ENCODE measurements at places on chromosomes 3 and 15. TPM values are rescaled to one million over a fixed set of nuclear protein-coding genes. Genes with fewer than 3 reads are reported as not detected.

DNA sequence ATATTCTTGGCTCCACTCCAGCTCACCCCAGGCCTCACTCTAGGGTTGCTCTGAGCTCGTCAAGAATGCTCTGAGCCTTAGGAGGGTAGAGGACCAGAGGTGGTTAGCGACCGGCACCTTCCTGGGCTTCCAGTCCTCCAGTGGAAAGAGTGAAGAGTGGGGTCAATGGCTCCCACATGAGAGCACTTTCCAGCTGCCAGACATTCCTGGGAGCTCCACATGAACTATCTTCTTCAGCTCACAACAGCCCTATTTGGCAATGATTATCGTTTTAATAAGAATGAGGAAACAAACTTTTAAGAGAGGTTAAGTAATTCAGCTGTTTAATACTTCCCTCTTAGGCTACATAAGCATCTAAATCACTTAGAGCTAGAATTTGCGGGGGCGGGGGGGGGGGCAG lies 139.3 kb downstream of the STT3B start:
- no peak for DNase-seq

GRCh38 chr15:25930931-25931330 lies 67.8 kb upstream of the ATP10A start:
- DNase-seq: no peak

DNA sequence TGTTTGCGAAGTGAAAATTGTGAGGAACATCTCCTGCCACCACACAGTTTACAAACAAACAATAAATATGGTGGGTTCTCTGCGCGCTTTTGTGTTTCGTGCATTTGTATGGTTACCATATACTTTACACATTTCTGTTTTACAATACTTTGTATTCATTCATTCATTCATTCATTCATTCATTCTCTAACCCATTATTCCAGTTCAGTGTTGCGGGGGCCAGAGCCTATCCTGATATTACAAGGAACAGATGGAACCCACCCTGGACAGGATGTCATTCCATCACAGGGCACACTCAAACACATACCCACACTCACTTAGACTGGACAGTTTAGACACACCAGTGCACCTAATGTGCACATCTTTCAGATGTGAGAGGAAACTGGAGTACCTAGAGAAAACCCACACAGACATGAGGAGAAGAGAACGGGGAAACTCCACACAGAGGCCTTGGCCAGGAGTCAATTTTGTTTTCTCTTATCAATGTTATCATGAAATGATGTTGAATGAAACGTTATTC lies 160.5 kb downstream of the FNDC3B start:
- DNase-seq: no peak

Gene GPR27
- total RNA-seq: not detected

- no peak for DNase-seq
These were observed 184.9 kb downstream of the SV2B start for GRCh38 chr15:91284758-91285466.

GRCh38 chr3:126261037-126261436 lies 80.7 kb upstream of the ALDH1L1 start:
- DNase-seq: no peak

GRCh38 chr3:141538568-141539240 lies 51.9 kb downstream of the RASA2 start:
- DNase-seq: no peak

GRCh38 chr15:38061856-38062649 lies 127.6 kb downstream of the TMCO5A start:
- DNase-seq: no peak

GRCh38 chr3:194933465-194933864 lies 247.8 kb downstream of the FAM43A start:
- no peak for DNase-seq

DNA sequence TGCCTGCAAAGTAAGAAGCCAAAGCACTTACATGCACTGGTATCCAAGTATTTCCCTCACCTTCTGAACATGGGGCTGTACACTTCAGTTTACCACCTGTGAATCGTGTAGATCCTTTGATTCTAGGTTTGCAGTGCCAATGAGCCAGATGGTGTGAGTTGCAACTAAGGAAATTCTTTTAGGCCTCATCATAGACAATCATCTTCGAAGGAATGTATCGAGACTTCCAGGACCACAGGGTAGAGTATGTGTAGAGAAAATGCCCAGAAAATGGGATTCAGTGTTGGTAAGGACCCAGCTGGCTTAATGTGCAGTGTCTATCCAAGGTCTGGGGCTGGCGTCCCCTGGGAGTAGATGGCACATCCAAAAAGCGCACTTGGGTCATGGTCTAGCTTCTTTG lies 323.2 kb upstream of the TPM1 start:
- no peak for DNase-seq

Gene KLHL6
- 41.5 TPM for total RNA-seq

Gene SPINT1
- total RNA-seq: 8.9 TPM

Gene NDN
- 0.39 TPM for total RNA-seq

DNA sequence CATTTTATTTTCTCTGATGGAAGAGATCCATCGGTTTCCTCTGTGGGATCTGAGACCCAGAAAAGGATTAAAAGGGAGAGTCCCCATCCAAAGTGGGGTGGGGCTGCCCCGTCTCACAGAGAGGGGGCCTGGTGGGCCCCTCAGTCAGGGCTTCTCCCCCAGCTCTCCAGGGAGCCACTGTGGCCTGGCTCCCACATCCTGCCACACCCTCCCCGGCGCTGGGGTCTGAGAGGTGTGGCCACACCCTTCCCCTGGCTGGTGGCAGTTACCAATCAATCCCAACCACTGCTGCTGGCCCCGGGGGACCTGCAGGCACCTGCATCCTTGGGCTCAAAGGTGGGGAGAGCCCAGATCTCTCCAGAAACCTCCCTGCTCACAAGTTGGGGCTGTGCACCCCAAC lies 161.8 kb upstream of the IQSEC1 start:
- no peak for DNase-seq

DNA sequence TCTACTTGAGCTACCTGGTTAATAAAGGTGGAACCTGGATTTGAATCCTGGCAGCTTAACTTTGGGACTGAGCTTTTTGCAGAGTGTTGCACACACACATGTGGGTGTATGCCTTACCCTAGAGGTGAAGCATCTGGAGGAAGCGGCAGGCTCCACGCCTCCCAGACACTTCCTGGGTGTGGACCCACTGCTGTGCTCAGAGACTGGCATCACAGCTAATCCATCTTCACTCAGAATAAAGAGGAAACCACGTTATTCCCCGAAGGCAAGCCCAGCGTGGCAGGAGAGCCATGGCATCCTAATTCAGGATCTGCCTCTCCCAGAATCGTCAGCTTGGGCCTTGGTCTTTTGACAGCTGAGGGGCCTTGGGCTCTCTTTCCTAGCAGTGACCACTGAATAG lies 25.5 kb downstream of the CCDC13 start:
- DNase-seq: peak; percentile 48

Gene HGD
- 0.44 TPM for total RNA-seq

- DNase-seq: peak; percentile 15
These were observed 300.0 kb upstream of the TPM1 start for GRCh38 chr15:62742409-62743171.

DNA sequence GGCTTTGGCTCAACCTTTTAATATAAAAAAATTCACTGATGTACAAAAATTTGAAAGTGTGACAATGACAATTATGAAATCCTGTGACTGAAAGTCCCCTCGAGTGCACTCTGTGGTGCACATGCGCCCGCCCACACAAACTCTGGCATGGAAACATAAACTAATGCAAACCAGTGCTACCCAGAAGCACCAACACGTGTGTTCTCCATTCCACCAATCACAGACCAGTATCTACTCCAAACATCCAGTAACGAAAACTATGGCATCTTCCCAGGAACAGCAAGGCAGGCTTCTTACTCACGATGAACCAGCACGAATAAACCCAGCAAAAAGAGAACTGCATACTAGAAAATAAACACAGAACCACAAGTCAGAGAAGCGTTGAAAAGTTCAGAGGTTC lies 11.7 kb upstream of the NMB start:
- no peak for DNase-seq

DNA sequence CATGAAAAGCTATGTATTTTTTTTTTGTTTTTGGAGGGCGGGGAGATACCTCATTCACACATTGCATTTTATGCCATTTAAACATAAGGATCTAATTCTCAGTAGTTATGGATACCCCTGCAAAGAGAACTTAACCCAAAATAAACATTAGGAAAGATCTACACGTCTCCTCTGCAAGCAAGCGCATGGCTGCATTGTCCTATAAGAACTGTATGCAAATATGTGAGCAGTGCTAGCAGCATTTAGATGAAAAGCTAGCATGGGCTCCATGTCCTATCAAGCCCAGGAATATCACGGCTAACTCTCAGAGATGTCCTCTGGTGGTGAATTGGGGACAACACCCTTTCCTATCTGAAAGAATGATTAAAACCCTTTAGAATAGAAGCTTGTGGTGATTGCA lies 292.8 kb downstream of the MEX3B start:
- DNase-seq: no peak

DNA sequence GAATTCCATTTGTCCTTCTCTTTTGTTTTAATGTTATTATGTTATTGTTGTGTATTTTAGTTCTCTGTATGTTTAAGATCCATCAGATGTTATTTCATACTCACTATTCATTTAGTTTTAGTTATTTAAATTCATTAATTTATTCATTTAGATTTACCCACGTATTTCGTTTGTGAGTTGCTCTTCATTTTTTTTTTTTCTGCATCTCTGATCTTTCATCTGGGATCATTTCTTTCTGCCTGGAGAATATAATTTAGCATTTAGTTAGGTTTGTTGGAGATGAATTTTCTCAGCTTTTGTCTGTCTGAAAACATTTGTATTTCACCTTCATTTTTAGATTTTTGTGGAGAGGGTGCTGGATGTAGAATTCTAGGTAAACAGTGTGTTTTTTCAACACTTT lies 12.9 kb downstream of the NEO1 start:
- no peak for DNase-seq

Gene CYP1A2
- total RNA-seq: not detected

DNA sequence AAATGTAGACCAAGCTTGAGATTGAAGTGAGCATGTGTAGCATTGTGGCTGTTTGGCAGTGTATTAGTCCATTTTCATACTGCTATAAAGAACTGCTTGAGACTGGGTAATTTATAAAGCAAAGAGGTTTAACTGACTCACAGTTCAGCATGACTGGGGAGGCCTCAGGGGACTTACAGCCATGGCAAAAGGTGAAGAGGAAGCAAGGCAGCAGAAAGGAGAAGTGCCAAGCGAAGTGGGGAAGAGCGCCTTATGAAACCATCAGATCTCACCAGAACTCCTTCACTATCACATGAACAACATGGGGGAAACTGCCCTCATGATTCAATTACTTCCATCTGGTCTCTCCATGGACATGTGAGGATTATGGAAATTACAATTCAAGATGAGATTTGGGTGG lies 8.6 kb upstream of the CERS3 start:
- DNase-seq: no peak

Gene ZNF620
- 4.0 TPM for total RNA-seq

- DNase-seq: no peak
These were observed 253.4 kb downstream of the IGSF11 start for GRCh38 chr3:118781232-118781631.

GRCh38 chr15:58200739-58201138 lies 62.6 kb downstream of the AQP9 start:
- no peak for DNase-seq

Gene ACAN
- total RNA-seq: not detected

- DNase-seq: no peak
These were observed 52.6 kb downstream of the FBN1 start for GRCh38 chr15:48592933-48593332.

Gene DUOX1
- 0.34 TPM for total RNA-seq

DNA sequence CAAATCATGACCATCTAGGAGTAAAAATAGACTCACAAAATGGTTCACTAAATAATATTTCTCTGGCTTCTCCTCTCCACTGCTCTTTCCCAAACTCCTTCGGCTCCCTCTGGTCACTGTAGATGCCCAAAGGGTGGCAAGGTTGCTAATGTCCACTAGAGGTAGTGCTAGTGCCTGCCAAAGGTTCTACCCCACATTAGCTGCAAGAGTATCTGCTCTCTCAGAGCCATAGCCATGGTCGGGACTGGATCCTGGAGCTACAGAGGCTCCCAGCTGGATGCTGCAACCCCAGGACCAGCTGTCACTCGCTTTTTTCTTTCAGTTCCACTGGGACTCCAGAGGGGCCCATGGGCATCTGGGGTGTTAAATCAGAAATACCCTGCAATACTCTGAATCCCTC lies 8.5 kb downstream of the HTR3D start:
- no peak for DNase-seq

DNA sequence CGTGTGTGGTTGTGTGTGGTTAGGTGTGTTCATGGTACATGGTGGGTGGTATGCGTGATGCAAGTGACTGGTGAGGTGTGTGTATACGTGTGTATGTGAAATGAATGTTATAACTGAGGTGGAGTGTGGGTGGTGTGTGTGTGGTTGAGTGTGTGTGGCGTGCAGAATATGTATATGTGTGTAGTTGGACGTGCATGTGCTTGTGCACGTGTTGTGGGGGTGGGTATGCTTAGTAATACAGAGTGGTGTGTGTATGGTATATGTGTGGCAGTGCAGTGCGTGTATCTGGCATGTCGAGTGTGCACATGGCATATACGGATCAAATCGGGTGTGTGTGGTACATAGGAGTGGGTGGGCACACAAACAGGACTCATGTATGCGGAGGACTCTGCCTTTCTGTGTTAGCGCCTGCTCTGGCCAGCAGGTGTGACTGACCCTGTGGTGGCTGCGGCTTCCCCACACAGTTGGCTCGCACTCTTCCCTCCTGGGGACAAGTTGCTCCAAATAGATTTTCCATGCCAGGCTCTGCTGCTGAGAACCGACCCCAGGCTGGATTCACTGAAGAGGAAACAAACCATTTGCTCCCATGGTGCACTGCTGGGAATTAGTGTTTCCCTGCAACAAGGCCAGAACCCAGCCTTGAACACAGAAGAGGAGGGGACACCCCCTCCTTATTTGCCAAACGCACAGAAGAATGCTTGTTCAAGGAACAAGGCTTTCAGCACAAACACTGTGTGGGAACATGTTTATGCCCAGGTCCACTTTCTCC lies 1.2 kb upstream of the C3orf70 start:
- no peak for DNase-seq

DNA sequence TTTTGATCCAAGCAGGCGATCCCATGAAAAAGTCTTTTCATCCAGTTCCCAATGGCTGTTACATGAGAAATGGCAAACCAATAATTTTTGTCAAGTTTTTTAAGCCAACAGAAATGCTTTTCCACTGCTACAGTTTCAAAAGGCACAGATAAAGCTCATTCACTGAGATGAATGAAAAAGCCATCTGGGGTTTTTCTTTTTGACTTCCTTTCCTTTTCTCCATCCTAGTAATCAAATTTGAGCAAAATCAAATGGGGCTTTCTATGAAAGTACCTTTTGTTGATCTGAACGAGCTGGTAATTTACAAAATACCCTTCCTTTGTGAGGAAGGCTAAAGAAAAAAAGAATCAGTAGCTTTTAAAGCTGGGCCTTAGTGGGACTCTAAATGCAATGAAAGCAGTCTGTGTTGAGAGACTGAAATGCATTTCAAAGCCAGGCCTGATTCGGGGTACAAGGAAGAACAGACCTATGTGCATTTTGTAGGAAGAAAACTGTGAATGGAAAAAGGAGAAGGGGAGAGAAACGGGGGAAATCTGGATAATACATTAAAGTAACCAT lies 185.2 kb upstream of the DNAJC19 start:
- DNase-seq: no peak

Gene AP3B2
- 0.81 TPM for total RNA-seq

- no peak for DNase-seq
These were observed 2.5 kb downstream of the CFAP92 start for GRCh38 chr3:128991355-128991895.

GRCh38 chr3:129346695-129347457 lies 68.2 kb downstream of the HMCES start:
- no peak for DNase-seq

- no peak for DNase-seq
These were observed 110.3 kb downstream of the HCN4 start for GRCh38 chr15:73258271-73259108.

- DNase-seq: no peak
These were observed 126.5 kb upstream of the DLG1 start for GRCh38 chr3:197424674-197425484.
